Central memory CD4-positive, alpha-beta T cell (primary cell): ENCODE measurements at places on chromosomes 1 and 21.

DNA sequence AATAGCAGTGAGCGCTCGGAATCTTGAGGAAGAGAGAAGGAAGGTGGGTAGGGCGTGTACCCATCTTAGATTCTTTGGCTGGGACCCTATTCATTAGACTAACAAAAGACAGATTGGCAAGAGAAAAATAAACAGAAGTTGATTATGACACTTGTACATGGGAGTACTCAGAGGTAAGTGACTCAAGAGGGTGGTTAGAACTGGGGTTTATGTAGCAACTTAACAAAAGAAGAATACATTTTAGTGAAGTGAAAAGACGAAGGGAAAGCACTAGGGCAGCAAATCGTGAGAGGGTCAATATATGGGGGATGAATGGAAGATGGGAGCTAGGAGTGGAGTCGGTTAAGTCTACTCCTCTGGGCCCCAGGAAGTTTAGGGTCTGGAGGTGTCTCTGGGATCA is 25.8 kb upstream of the RCC2 start:
- no peak for DNase-seq

- no peak for DNase-seq
These were observed 50.7 kb upstream of the PDE4B start for GRCh38 chr1:65741993-65742392.

DNA sequence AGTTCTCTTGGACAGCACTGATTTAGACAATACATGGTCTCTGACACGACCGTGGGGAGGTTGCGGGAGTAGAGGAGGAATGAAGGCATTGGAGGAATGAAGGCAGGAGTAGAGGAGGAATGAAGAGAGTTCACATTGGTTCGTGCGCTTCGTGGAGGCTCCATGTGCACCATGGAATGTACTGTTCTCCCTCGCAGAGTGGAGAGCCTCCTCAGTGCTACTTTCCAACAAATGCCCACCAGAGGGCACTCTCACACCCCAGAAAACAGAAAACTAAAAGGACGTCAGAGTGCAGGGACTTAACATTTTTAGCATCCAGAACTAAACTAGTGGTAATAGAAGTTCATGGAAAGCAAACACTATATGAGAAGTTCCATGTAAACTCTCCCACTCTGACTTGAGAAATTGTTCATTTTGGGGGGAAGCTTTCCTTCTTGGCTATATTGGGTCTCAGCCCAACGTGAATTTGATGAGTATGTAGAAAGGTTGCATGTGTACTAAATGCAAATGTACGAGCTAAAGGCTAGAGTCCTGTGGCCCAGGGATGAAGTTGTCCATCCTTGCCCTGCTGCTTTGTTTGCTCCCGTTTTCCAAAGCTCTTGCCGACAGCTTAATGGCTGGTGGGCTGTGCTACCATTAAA is 211.6 kb downstream of the LMX1A start:
- peak; percentile 1 for DNase-seq

DNA sequence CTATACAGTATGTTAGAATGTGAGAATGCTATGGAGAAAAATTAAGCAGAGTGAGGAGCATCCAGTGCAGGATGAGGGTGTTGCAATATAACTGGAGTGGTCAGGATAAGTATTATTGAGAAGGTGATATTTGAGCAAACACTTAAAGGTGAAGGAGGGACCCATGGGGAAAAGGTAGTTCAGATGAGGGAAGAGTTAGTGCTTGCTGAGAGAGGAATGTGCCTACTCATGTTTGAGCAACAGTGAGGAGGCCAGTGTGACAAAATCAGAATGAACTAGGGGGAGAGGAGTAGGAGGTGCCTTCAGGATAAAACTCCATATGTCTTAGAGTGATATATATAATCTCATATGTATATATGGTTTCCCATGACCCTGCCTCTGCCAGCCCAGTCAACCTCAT is 6.2 kb upstream of the TRIM45 start:
- DNase-seq: no peak

- DNase-seq: no peak
These were observed 17.0 kb downstream of the SRRM1 start for GRCh38 chr1:24659993-24660665.

DNA sequence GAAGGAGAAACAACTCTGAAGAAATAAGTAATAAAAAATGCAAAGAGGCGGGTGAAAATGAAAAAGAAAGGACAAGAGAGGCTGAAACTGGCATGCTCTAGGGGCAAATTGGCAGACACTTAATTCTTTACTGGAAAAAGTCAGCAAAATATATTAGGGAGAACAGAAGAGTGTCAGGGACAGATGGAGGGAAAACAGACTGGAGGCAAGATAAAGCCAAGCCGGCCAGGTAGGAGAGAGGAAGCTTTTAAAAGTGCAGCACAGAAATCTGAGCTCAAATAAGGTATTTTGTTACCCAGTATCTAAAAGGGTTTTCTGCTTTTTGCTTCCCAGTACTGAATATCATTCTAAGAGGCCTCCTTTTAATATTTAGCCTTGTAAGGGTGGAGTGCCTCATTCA is 339.3 kb downstream of the PAPPA2 start:
- no peak for DNase-seq

GRCh38 chr1:189374816-189375215 is 1102.8 kb downstream of the BRINP3 start:
- no peak for DNase-seq

DNA sequence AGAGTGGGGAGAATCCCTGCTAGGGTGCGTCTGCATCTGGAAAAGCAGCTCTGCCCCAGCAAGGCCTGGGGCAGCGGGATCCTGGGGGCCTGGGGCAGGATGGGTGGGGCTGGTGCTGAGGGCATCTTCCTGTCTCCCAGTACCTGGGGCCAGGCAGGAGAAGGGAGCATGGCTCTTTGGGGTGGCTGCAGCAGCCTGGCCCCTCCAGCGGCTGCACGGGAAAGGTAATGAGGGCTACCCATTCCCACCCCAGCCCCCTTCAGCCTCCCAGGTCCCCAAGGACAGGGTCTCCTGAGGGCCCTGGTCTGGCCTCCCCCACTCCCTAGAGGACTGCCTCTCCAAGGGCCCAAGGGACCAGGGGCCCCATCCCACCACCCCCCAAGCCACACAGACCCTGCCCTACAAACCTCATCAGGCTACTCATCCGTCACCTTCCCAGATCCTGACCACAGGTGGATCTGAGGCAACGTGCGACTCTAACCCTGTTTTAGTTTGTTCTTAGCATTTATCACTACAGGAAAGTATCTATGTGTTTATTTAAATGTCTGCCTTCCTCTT is 910 bp upstream of the ANKRD65 start:
- no peak for DNase-seq
